ENCODE measurements at places on chromosomes 6 and 20.

- DNase-seq = peak; percentile 89
Observed at GRCh38 chr6:127737009-127737486, 160.1 kb downstream of the C6orf58 start.

GRCh38 chr6:166774770-166775169 lies 147.7 kb upstream of the RPS6KA2 start:
- DNase-seq = no peak

DNA sequence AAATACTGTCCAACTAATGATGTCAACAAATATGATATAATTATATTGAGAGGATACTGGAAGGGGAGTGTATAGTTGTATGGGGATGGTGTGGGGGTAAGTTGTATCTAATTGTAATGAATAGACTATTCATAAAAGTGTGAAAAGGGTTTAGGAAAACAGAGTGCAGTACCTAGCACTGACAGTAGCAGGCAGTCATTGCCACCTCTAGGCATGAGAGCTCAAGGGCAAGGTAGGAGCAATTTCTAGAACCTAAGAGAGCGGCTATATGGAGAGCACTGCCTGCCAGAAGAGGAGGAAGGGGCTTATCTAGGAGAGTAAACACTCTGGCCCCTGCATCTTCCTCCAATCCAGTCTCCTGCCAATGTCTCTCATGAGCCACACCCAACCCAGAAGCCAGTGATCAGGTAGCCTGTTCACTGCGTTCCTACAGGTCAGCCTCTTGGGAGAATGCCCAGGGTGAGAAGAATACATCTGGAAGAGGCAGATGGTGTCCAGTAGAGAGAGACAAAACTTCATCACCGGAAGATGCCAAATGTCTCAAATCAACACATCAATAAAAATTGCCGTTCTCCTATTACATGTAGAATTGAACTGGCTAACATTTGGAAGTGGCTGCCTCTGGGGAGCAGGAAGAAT lies 200.0 kb downstream of the LY86 start:
- peak; percentile 72 for DNase-seq

DNA sequence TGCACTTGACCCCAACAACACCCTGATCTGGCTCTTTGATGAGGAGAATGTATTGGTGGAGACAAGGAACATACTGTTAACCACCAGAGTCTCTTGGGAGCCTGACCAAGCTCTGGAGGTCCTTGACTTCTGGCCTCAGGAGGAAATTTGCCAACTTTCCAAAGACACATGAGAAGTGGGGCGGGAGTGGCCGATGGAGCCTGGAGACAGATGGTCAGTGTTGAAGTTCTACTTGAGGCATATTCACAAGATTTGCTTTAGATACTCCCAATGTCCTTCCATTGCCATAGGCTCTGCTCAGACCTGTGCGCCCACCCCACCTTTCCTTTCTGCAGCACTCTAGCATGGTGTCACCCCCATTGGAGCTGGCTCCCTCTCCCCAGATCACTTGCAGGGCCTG lies 241.0 kb downstream of the SLC24A3 start:
- DNase-seq = no peak

DNA sequence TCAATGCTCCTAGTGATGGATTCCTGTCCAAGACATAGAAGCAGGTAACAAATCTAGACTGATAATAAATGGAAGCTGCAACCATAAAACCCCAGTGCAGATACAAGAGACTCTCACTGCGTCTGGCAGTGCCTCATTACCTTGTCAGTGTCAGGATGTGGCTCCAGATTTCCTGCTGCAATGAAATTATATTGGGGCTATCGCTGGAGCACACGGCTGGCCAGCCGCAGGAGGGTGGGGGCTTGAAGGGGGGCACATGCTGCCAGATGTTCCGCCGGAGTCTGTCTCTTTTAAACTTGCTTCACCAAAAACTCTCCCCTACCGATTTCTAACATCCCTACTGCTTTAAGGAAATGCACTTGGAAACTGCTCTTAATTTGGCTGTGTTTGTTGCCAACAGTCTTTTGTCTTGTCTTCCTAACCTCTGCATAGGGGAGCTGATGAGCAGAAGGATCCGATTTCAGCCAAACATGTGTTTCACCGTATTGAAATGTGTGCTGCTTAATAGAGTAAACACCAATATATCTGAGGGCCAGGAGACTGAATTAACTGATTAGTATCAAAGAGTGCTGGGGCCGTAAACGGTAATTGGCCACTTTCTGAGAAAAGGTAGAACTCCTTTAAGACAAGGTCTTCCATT lies 102.2 kb upstream of the EXOC2 start:
- DNase-seq = peak; percentile 2

DNA sequence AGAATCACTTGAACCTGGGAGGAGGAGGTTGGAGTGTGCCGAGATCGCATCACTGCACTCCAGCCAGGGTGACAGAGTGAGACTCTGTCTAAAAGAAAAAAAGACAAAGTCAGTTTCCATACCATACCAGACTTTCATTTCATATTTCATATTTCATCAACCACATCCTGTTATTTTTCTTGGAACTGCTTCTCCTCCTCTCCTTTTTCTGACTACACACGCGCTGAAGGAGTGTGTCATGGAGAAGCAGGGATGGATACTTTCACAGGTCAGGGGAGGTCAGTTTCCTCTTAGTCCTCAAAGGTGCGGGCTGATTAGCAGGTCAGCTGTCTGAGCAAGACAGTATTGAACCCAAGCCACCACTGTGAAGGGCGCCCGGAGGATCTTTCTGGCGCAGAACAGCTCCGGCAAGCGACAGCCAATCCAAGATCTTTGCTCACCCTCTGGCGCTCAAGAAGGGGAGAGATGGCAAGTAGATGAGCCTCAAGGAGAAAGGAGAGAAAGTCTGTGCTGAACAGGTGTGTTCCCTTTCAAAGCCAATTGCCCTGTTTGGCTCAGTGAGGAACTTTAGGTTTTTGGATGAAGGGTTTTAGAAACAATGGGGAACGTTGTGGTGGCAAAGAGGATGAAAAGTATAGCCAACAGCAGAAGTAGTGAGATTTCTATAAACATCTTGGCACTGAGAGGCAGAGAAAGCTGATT lies 18.9 kb upstream of the SYNJ2 start:
- no peak for DNase-seq

- DNase-seq = no peak
Observed at GRCh38 chr20:51094221-51094620, 71.3 kb upstream of the KCNG1 start.

GRCh38 chr6:108005961-108006360 lies 48.0 kb upstream of the SEC63 start:
- no peak for DNase-seq

DNA sequence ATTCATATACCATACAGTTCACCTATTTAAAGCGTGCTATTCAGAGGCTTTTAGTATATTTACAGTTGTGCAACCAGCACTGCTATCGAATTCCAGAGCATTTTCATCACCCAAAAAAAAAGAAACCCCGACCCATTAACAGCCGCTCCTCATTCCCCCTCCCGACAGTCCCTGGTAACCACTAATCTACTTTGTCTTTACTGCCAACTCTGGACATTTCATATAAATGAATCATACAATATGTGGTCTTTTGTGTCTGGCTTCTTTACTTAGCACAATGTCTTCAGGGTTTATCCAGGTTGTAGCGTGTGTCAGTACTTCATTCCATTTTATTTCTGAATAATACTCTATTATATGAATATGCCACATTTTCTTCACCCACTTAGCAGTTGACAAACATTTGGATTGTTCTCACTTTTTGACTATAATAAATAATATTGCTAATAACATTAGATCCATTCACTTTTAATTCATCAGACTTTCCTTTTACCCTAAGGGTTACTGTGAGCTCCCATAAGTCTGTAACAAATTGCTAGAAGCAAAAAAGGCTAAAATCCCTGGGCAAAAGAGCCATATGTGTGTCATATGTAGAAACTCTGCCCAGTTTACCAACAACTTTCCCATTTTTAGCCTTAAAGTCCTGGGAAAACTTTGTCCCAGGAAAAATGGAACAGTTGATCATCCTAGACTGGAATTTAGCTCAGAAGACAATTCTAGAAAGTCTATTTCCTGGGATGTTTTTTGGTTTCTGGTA lies 23.2 kb upstream of the ROS1 start:
- no peak for DNase-seq

DNA sequence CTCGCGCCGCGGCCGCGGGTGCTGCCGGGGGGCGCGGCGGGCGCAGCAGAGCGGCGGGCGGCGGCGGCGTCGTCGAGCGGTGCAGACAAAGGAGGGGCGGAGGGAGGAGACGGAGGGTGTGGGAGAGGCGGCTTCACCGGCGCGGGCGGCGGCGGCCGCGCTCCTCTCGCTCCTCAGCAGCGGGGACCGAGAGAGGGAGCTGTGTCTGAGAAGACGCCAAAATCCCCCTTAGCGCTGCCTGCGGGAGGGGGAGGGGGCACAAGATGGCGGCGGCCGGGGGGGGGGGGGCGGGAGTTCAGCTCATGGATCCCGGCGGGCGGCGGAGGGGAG lies 296 bp downstream of the ADNP start:
- no peak for DNase-seq

- no peak for DNase-seq
Observed at GRCh38 chr6:39952167-39952566, 17.9 kb upstream of the MOCS1 start.

DNA sequence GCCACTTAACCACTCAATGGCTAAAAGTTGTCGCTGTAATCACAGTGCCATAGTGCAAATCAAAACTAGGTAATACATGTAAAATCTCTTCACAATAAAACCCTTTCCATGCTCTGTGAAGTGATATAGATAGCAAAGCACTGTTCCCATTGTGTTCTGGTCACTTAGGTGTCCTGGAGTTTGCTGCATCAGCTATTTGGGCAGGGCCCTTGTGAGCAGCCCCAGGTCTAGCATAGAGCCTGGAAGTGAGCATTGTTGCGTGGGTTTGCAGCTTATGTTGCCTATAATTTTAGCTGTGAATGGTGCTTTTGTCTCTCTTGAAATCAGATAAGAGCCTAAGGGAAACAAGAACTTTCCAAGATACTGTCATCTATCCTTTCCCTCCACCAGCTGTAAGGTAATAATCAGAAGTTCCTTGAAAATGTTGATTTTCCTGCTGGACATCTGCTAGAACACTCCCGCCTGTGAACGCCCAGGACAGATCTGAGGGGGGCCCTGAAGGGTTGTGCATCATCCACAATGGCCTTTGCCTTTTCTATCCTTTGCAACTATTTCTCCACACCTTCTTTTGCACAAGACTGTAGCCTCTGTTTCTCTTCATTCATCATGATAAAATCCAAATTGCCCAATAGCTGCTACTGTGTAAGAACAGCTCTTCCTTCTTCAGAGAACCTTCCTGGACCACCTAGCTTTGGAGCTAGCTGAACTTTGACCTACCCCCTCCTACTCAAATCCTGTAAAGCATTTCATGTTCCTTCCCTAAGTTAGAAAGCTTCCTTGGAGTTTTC lies 57.0 kb downstream of the TNFAIP3 start:
- no peak for DNase-seq

DNA sequence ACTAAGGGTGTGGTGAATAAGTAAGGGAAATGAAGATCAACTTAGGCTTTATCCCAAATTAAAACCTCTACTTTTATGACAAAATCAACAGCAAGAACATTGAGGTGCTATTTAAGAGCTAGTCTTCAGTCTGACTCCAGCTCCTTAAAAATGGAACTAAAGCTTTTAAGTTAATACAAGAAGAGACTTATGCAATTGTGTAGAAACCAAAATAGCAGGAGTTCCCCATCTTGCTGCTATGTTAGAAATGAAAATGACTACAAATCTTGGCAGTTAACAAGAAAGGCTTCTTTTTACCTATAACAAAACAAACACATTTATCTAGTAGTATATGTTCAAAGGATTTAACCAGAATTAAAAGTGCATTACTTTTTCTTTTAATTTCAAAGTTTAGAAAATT lies 25.7 kb downstream of the HMGN3 start:
- no peak for DNase-seq

DNA sequence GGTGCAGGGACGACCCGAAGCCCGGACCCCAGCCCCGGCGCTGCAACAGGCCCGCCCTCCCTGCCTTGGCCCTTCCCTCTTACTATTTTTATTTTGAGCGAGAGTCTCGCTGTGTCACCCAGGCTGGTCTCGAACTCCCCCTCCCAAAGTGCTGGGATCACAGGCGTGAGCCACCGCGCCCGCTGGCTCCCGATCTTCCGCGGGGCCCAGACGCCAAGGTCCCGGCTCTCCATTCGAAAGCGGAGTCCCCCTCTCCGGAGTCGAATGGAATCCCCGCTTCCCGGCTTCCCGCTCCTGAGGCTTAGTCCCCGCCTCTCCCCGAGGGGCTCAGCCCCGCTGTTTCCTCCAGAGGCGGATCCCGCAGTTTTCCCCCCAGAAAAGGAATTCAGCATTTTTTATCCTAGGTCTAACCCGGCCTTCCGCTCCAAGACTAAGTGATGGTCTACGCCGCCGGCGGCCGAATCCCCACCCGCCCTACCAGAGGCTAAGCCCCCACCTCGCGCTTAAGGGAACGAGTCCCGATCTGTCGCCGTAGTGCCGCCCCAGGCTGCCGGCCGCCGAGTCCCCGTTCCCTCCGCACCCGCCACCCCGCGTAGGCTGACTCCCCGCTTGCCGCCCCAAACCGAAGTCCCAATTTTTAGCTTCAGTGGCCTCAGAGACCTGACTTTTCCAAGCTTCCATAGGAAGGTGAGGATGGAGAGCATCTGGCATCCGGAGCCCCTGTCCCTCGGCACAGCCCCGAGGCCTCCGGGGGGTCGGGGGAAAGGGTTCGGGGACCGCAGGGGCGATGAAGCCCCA lies 11.5 kb upstream of the TMC2 start:
- DNase-seq = peak; percentile 85

- no peak for DNase-seq
Observed at GRCh38 chr6:68127074-68127473, 508.0 kb upstream of the ADGRB3 start.

- peak; percentile 73 for DNase-seq
Observed at GRCh38 chr6:3868544-3868943, 19.4 kb downstream of the FAM50B start.

DNA sequence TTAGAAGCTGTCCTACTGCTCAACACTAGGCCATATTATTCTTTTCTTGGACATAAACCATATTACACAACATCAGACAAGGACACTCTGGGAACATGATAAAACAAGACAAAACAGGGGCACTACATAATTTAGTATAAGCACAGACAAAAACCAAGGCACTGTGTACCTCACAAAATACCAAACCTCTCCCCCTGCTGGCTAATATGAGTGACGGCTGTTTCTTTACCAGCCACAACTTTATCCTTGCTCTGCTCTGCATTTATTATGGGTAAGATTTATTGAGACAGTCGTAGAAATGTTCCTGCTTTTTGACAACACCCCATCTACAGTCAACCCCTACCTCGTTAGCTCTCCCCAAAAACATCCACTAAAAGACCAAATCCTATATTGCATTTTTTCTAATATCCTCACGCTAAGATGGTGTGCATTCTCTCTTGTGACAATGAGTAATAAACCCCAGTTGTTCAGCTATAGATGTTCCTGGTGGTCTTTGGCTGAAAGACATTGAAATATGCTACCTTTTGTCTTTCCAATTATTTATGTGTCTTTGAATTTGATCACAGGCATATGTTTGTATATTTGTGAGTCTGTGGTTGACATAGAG lies 23.8 kb upstream of the POLR1H start:
- peak; percentile 11 for DNase-seq

DNA sequence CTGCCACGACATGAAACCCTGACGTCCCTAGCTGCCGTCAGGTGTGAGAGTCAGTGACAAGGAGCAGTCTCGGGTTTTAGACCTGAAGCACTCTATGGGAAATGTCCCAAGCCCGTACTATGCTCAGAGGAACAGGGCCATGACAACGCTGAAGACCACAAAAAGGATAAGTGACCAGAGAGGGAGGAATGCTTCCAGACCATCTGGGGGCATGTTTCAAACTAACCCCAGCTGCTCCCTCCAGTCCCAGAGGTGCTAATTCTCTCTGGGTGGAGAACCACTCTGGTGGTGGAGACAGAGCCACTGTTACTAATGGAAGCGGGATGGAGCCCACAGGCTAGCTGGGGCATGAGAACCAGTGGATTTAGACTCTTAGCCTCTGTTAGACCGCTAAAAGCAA lies 8.7 kb downstream of the AURKA start:
- no peak for DNase-seq

GRCh38 chr20:24316731-24317130 lies 152.7 kb upstream of the SYNDIG1 start:
- no peak for DNase-seq
